ENCODE measurements at places on chromosomes 5 and 9.

DNA sequence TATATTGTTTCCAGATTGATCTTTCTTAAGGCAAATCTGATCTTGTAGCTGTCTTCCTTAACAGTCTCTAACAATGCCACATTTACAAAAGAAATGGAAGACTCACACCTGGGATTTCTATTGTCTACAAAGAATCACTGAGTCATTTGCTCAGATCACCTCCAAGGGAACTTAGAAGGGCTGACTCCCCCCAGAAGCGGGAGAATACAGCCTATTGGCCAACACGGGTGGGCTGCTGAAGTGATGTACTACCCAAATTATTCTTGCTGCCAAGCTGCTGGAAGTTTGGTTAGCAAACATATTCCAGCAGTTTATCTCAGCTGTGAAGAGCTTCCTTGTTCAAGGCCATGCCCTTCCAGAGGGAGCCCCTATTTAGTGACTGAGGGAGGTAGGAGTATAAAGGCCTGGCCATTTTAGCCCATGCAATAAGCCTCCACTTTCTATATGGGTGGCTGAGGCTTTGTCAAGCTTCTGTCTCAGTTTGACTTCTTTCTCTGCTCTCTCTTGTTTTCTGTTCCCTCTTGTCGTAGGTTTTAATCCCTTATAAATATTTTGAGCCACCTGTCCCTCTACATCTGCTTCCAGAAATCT is 379.4 kb downstream of the PRR16 start:
- DNase-seq = no peak

DNA sequence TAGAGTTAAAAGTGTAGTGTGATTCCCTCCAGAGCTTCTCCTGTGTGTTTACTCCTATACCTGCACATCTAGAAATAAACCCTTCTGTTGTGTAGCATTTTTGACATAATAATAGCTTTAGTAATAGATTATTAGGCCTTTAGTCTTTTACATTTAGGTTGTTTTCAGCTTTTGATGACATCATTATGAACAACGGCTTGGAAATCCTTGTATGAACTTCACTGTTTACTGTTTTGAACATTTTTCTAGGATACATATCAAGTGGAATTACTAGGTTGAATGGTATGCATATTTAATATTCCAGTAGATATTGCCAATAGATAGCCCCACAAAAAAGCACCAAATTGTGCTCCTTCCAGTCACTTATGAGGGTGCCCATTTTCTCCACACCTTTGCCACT is 174.0 kb downstream of the ARHGAP26 start:
- no peak for DNase-seq

GRCh38 chr9:19271081-19271480 is 40.6 kb downstream of the DENND4C start:
- DNase-seq = no peak

DNA sequence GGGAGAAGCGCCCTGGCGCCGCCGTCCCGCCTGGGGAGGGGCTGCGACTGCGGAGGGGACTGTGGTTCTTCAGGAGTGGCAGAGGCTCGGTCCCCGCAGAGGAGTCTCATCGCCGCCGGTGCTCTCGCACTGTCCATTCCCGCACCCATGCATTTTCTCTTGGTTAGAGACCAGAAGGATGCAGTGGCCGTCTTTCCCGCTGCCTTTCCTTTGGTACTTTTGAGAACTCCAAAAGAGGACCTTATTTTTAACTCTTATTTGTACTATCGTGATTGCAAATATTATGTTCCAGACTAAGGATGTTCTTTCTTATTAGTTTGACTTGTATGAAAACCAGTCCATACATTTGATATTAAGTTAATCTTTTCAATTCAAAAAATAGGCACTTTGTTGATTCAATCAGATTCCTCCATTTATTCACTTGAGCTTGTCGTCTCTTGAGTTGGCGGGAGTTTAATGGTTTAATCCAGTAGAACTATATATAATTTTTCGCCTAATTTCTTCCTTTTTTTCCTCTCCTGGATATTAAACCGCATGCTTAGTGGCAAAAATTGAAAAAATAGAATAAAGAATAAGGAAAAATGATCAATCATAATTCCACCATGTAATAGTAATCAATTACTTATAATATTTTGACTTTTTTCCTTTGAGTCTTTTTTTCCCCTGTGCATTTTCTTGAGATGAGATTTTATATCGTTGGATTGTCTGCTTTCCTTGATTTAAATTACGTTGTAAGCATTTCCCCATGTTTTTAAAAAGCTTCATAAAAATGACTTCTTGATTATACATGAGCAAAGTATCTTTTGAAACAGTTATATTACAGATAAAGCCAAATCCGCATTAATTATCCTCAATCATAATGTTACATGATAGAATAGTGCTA is 861 bp downstream of the ZFYVE16 start:
- no peak for DNase-seq

DNA sequence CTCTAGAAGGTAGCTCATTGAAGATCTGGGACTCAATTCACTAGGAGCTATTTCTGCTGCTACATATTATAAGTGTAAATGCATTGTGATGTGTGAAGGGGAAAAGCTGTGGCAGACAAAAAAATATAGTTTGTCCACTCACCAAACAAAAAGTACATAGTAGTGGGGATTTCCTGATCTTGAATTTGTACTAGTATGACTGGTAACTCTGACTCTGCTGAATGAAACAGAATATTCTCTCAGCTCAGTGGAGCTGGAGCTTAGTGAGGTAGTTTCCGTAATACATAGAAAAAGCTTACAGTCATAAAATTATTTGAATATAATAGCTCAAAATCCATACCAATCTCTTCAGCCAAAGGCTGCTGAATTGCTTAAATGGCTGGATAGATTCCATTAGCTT is 455.6 kb upstream of the CD180 start:
- DNase-seq = no peak

- DNase-seq = no peak
These were observed 10.6 kb upstream of the ANGPTL2 start for GRCh38 chr9:127132921-127133647.

DNA sequence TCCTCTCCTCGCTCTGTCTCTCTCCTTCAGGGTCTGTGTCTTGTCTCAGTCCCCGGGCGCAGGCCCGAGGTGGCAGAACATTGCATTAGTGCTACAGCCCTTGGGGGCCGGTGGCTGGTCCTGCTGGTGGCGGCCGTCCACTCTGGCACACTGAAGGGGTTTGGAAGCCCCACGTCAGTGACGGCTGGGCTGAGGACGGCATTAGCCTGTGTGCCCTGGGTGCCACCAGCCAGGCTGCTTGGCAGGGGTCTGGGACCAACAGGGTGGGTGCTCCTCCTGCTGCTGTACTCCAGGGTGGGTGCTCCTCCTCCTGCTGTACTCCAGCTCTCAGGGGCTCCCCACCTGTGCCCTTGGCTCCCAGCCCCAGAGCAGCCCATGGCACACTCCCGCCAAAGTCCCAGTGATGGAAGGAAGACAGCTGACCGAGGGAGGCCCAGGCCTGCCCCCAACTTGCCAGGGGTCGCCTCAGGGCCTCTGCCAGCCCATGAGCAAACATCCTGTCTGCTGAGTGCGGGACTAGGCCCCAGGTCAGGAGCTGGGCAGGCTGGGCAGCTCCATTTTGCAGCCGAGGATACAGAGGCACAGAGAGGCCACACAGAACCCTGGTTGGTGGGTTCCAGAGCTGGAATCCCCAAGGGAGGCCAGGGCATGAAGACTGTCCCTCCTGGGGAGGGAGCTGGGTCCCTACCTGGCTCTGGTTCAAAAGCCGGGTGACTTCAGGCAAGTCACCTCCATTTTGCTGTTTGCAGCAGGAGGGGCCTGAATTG is 27.3 kb downstream of the SARDH start:
- DNase-seq = no peak

GRCh38 chr9:33229359-33230114 is 10.4 kb upstream of the SPINK4 start:
- DNase-seq = no peak

- no peak for DNase-seq
These were observed 164.2 kb downstream of the SEMA6A start for GRCh38 chr5:116410336-116410890.

DNA sequence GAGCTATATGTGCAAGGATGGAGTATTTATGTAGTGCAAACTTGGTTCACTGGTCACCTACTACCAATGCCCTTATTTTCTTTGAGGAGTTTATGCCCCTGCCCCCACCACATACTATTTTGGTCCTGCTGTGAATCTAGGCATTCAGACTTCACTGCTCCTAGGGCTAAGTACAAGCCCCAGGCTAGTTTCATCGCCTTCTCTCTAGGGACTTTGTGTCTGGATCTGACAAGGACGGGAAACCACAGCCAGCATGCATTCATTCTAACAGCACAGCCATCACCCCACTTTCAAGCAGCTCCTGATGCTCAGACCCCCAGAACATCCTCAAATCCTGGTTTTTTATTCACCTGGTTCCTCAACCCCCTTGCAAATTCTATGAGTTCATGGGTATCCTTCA is 56.8 kb downstream of the DRD1 start:
- DNase-seq = no peak

GRCh38 chr5:52909192-52909591 is 80.0 kb upstream of the ITGA2 start:
- DNase-seq = no peak

DNA sequence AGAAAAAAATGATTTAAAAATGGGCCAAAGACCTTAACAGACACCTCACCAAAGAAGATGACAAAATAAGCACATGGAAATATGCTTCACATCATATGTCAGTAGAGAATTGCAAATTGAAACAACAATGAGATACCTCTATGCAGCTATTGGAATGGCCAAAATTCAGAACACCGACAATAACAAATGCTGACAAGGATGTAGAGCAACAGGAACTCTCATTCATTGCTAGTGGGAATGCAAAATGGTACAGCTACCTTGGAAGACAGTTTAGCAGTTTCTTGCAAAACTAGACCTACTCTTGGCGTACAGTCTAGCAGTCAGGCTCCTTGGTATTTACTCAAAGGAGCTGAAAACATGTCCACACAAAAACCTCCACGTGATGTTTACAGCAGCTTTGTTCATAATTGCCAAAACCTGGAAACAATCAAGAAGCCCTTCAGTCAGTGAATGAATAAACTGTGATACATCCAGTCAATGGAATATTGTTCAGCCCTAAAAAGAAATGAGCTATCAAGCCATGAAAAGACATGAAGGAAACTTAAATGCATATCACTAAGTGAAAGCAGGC is 10.5 kb upstream of the MVB12B start:
- DNase-seq = no peak

- DNase-seq = no peak
These were observed 192.2 kb downstream of the TMEM167A start for GRCh38 chr5:82884821-82885471.

GRCh38 chr9:71552480-71552879 is 215.8 kb downstream of the CEMIP2 start:
- DNase-seq = no peak

All from stimulated activated naive CD4-positive, alpha-beta T cell (primary cell).